ENCODE measurements at places on chromosomes 7 and 10.

DNA sequence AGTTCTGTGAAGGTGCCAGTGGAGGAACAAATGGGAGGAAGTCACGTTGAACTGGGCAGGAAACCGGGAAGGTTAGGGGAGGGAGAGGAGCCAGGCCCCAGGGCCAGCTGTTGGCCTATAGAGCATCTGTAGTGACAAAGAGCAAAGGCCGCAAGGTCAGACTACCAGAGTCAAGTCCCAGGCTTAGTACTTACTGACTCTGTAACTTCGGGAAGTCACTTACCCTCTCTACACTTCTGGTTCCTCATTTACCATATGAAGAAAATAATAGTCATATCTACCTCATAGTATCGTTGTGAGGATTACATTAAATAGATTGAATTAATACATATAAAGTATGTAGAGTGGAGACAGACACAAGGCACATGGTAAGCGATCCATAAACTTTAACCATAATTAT is 101.8 kb upstream of the FZD1 start:
- no peak for DNase-seq

DNA sequence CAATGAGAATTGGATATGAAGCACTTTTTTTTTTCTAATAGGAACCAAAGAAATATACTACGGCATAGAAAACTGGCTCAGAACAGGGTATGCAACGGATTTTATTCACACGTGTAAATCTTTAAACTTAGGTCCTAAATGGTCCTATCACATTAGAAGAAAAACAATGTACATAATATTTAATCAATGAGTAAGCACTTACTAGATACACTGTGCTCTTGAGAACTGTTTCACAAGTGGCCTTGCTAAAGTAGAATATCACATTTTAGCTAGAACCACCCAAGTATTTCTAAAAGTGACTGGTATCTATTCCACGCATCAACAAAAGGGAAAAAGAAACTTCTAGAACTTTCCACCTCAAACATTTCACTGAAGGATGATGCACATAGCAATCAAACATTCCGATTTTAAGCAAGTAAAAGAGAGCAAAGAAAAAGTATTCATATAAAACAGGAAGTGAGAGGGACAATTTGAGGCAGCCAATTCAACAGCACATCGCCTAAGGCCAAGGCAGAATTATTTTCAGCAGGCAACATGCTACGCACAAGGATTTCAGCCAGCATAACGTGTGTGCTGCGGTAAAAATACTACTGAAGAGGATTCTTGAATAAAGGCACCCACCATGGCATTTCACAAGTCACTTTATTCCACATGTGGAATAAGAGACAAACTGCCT is 55.8 kb downstream of the PARD3 start:
- no peak for DNase-seq

DNA sequence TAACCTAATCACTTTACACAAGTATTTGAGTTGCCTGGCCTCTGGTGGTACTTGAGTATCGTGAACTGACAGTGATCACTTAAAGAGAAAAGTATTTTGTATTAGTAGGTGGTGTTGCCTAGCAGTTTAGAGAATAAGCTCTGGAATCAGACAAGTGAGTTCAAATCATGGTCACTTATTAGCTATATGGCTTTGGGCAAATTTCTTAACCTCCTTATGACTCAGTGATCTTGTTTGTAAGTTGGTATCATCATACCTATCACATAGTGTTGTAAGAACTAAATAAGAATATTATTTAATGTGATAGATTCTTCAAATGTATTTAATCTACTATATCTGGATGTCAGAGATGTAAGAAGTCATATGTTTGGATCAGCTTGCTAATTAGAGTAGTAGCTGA is 163.8 kb downstream of the RNF133 start:
- no peak for DNase-seq

DNA sequence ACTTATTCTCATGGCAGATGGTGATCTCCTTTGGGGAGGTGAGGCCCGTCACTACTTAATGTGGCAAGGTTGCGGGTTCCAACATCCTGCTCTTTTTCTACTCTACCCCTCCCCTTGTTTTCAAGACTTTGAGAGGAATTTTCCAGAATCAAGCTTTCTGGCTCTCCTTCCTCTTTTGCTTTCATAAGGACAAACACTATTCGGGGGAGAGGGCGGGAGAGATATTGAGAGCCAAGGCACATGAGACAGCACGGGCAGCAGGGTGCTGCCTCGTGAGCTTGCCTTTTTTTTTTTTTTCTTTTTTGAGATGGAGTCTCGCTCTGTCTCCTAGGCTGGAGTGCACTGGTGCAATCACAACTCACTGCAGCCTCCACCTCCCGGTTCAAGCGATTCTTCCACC is 6.9 kb upstream of the PFKFB3 start:
- no peak for DNase-seq

DNA sequence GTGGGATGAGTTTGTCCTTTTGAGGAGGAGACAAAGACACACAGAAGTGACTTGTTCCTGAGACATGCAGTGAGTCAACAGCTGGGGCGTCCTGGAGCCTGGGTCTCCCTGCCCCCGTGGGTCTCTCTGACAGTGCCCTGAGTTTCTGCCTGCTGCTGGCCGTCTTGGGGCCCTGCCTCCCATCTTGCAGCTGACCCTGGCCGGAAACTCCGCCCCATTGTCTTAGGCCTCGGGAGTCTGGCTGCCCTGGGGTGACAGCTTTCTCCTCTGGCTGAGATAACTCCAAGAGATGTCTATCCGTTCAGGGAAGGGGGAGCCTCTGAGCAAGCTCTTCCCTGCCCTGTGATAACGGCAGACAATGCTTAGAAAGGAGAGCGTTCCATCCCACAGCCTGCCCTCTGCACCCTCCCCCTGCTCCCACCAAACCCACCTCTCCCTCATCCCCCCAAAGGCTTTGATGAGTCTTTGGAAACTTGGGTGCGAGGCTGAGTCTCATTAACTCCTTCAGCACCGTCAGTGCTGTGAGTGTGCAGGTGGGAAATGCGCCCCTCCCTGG is 69.5 kb upstream of the PODXL start:
- no peak for DNase-seq

DNA sequence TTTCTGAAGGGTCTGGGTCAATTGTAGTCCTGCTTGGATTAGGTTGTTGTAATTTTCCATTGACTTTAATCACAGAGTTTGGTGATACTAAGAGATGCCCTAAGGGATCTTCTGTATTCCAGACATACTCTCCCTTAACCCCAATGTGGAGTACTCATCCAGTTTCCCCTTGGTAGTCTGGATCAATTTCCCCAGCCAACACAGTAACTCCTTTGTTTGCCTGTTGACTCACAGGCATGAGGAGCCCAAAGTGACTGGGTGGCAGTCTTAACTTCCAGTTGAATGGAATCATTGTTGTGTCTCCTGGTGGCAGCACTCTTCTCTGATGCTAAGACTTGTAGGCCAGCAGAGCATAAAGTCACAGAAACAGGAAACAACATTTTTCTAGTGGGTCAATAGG is 41.5 kb upstream of the PIK3CG start:
- DNase-seq, result no peak

DNA sequence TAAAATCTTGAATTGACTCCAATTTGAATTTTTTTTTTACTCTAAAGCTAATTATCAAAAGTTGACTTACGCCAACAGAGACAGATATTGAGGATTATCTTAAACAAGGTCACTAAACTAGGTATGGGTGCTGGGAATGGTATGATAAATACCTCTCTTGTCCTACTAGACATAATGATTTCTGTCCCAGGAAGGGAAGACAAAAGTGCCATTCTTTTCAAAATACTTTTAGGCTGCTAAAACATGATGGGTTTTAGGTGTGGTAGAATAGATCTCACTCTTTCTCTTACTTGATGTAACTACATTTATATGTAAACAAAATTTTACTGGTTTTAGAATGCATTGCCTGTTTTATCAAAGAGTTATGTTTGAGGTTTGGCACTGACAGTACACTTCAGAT is 15.1 kb downstream of the TMEM60 start:
- DNase-seq, result no peak

- DNase-seq, result no peak
These were observed 10.6 kb downstream of the SFMBT2 start for GRCh38 chr10:7400068-7400715.

GRCh38 chr10:44976352-44977198 is 2.0 kb downstream of the DEPP1 start:
- no peak for DNase-seq

GRCh38 chr10:13868528-13869294 is 281.9 kb downstream of the PRPF18 start:
- no peak for DNase-seq

GRCh38 chr7:21542891-21543527 is at the start of gene DNAH11:
DNAH11 (plus strand) TSS chr7:21543039; CDS start chr7:21543246, 207 bp downstream.
- DNase-seq, result no peak

- DNase-seq, result no peak
These were observed 34.7 kb upstream of the CALN1 start for GRCh38 chr7:72446591-72447462.

- no peak for DNase-seq
These were observed 410.3 kb downstream of the NEBL start for GRCh38 chr10:20486791-20487190.

DNA sequence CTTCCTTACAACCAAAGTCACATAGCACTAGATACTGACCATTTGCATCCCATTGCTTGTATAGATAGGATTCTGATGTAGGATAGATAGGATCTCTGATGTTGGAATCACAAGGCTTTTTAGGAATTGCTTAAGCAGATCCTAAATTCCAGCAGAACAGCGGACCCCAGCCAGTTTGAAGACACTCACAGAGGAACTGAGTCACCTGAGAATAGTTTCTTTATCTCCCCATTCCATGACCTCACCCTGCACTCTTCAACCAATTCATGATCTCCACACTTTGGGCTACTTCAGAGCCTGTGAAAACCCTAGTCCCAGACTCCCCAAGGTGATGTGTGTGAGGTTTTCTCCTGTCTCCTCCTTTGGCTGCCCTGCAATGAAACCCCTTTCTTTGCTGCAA is 179.4 kb downstream of the CNTNAP2 start:
- DNase-seq, result no peak

DNA sequence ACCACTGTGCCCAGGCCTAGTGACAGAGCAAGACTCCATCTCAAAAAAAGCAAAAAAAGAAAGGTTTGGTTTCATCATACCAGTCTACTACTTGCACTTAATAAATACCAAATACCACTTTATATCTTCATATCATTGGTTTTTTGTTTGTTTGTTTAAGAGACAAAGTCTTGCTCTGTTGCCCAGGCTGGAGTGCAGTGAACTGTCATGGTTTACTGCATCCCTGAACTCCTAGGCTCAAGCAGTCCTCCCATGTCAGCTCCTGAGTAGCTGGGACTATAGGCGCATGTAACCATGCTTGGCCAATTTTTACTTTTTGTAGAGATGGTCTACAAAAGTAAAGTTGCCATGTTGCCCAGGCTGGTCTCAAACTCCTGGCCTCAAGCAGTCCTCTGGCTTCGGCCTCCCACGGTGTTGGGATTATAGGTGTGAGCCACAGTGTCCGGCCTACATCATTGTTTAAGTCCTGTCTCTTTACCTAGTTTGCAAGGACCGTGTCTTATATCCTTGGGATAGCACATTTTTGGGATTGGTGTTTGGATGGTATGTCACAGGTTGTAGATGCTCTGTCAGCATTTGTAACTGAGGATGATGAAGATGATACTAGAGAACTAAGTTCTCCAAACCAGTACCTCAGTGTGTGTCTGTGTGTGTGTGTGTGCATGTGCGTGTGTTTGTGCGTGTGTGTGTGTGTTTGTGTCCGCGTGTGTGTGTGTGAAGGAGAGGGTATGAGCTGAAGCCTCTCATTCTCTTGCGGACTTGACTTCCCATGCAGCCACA is 9.3 kb downstream of the LMTK2 start:
- no peak for DNase-seq

- DNase-seq, result no peak
These were observed 504.1 kb downstream of the SDK1 start for GRCh38 chr7:3805151-3805550.

DNA sequence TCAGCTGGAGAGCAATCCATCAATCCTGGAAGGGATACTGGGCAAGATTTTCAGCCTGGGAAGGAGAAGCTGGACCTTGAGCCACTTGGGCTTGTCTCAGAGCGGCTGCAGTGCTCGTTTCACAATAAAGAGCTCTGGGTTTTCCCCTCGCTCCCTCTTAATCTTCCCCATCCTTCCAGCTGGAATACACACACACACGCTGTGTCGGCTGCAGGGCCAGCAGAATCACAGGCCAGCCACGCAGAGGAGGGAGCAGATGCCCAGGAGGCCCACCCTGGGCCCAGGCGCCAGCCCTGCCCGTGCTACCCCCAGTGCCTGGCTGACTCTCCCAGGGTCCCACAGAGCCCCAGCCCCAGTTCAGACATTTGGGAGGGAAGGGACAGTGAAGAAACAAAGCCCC is 255.1 kb downstream of the TNS3 start:
- no peak for DNase-seq

DNA sequence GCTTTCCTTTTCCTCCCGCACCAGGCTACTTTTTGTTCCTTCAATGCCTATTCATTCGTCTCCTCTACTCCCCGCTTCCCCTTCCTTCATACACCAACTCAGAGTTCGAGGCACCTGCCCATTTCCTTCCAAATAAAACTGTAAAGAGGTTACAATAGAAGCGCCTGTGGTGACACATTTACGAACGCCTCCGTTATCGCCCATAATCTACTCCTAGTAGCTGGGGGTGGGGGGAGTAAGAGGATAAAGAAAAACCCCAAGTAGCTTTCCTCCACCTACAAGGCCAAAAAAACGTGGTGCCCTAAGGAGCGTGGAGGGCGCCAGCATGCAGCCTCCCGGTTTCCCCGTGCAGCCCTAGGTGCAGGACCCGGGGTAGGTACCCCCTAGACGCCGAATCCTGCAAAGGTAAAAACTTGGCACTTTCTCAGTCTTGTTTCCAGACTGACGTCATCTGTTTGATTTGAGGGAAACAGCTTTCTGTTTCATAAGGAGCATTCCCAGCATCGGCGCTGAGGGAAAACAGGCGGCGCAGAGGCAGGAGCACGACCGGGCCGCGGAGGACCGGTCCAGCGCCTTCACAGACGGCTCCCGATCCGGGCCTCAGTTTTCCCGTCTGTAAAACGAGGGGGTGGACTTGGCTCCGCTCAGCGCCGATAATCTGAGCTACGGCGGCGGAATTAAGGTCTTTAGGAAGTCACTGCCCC is 922 bp downstream of the PPA1 start:
- no peak for DNase-seq

GRCh38 chr10:1243486-1244234 is 187.5 kb downstream of the WDR37 start:
- no peak for DNase-seq

GRCh38 chr10:33524041-33524440 is 189.6 kb upstream of the NRP1 start:
- no peak for DNase-seq

- DNase-seq, result no peak
These were observed 166.4 kb downstream of the CCSER2 start for GRCh38 chr10:84494849-84495180.

DNA sequence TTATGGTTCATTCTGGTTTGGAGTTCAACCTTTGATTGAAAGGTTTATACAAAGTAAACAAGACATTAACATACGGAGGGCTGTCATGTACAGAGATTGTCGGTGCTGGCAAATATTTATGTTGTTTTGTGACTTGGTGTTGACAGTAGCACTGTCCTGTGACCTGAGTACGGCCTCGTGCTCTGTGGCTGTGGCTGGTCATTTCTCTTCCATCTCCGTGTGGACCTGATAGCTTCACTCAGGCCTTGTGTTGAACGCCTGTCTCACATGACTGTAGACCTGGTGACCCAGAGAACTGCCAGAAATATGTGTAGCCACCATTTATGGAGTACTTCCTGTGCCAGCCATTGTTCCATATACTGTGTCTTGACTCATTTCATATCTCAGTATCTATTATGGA is 311.6 kb downstream of the CCDC3 start:
- no peak for DNase-seq

GRCh38 chr10:80737209-80737608 is 199.5 kb downstream of the SH2D4B start:
- no peak for DNase-seq

Data from activated T-helper 1 cell treated with anti-CD3 and anti-CD28 coated beads, Interleukin-2, amount 50 U/mL, for 16 hours (primary cell).